ENCODE measurements at places on chromosomes 5 and 9.

GRCh38 chr5:87541033-87541432 is 128.3 kb upstream of the CCNH start:
- DNase-seq: no peak

DNA sequence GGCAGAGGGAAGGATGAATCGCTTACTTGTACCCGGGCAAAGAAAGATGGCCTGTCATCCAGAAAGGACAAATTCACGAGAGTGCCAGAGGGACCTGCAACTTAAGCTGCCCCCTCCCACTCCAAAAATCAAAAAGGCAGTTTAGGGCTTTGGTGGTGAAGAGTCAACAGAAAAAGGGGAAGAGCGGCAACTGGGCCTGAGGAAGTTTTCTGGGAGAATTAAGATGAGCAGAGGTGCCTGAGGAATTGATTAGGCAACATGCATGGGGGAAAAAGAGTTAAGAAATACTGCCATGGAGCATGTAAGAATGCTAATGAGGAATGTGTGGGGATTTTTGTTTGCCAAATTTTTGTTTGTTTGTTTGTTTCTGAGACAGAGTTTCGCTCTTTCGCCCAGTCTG is 1.8 kb upstream of the ACTL7B start:
- DNase-seq: peak; percentile 36

GRCh38 chr9:78023003-78023741 is 8.4 kb downstream of the GNAQ start:
- DNase-seq: peak; percentile 96

DNA sequence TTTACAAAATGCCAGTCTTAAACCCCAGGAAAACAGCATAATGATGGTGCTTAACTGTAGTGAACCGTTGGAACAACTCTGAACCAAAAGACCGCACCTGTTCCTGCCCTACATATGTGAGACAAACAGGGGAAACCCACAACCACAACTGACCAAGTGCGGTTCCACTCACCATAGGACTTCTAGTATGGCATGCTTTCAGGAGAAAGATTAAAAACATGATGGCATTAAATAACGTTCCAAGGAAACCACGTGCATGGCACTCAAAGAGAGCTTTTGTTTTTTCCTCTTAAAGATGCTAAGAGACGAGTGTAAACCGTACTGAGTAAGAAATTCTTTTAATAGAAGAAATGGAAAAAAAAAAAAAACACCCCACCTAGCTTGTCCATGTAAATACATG is 119.8 kb downstream of the SSBP2 start:
- no peak for DNase-seq

GRCh38 chr9:27548055-27548741 is 18.6 kb upstream of the MOB3B start:
- DNase-seq: peak; percentile 38

DNA sequence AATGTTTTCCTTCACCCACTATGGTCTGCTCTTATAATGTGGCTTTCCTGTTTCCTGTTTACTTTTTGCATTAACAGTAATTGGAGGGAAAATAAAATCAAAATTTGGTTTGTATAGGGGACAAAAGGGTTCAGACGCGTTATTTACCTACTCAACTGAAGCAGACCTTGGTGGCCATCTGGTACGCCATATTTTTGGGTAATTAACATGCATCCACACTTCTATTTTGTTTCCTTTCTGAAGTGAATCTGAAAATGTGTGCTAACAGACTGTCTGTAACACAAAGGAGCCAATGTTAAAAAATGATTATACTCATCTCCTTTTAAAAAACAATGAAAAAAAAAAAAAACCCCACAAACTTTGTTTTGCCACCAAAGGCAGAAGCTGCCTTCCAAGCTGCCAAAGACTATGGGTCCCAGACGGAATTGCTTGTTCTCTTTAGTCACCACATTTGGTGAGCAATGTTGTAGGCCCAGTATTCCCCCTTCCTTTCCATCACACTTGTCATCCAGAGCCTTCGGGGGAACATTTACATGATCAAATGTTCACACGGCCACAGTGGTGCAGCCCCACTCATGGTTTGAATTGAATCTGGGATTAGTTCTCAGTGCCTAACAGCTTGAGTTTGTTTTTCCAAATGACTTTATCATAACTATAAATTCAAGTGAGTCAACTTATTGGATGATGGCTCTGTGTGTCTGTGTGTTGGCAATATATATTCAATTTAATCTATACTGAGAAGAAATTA is 323.7 kb upstream of the CD180 start:
- no peak for DNase-seq

DNA sequence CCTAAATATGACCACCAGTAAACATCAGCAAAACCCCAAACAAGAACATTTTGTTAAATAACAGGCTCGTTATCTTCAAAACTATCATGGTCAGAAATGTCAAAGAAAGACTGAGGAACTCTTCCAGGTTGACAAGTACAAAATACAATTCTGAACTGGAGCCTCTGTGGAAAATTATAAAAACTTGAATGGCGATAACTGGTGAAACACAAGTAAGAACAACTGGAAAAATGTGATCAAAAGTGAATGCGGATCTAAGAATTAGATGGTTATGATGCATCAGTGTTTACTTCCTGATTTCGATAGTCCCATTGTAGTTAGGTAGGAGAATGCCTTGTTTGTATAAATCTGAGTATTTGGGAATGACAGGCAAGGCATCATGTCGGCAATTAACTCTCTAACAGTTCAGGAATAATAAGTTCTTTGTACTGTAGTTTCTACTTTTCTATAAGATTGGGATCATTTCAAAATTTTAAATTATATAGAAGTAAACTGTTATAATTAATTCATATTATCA is 740.2 kb upstream of the DMAC1 start:
- DNase-seq: no peak

- DNase-seq: no peak
These were observed 1.3 kb downstream of the FBXL7 start for GRCh38 chr5:15501091-15501791.

- no peak for DNase-seq
These were observed 100.6 kb downstream of the ZCCHC7 start for GRCh38 chr9:37220971-37221370.

- DNase-seq: peak; percentile 50
These were observed 80.1 kb downstream of the FBXW11 start for GRCh38 chr5:171926311-171926710.

DNA sequence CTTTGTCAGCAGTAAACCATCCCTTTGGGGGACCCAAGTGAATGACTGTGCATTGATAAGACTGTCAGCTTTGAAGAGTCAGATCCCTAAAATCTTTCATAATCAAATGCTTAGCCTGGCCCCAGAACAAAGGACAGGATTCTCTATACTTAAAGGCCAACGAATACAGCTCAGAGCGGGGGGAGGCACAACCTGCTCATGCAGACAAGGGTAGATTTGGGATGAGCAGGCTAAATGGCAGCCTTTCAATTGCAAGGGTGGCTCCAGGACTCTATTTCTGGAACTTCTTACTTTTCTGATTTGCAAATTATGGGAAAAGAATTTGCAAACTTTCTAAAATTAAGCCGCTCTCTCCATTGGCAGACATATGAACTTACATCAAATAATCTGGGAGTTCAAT is 66.4 kb downstream of the ELL2 start:
- DNase-seq: no peak

GRCh38 chr9:13896047-13896446 is 417.9 kb downstream of the NFIB start:
- no peak for DNase-seq

DNA sequence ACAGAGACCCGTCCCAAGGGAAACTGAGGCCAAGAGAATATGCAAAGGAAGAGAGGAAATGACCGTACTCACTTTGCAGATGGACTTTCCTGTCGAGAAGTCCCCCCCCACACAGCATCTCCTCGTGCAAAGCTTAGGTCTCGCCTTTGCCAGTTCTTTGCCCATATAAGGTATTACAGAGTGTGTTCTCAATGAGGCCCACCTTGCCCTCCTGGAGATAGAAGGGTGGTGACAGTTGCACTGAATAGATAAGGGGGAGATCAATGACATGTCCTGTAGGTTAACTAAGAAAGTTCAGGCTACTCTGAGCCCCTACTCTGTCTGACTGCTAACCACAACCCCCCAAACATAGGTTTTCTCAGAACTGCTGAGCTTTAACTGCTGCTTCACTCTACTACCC is 68.2 kb upstream of the SPTLC1 start:
- DNase-seq: no peak

DNA sequence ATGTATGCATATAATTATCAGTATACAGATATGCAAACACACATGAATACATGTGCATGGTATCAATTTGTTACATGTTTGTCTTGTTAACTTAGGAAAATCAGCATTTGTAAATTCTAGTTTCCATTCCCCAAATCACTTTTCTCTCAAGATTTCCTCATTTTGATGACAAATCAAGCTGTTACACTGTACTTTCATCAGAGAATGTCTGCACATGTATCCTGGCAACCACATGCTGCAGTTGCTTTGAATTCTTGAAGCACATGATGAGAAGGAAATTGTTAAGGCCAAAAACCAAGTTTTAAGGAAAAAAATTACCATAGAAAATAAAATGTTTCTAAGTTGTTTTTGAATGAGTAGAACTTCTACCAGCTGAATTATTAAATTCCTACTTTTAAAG is 1834.5 kb downstream of the EFNA5 start:
- DNase-seq: no peak

- no peak for DNase-seq
These were observed 88.4 kb upstream of the TNFSF8 start for GRCh38 chr9:115018547-115019435.

- DNase-seq: no peak
These were observed 7.2 kb upstream of the DDX41 start for GRCh38 chr5:177523711-177524538.

DNA sequence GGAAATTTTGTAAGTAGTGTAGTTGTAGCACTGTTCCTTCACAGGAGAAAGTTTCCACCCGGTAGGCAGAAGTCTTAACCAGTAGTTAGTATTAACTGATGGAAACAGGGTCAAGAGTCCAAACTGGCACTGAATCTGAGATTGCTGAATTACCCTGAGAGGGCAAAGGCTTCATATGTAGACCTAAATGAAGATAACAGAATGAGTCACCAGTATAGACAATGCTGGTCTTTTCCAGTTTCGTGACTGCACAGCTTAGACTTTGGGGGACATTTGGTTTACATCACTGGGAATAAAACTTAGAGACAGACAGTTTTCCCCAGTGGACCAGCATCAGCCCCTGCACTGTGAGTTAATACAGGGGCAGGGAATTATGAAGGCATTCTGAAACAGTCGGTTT is 60.5 kb downstream of the PCSK5 start:
- no peak for DNase-seq

GRCh38 chr5:119368238-119368630 is 12.4 kb downstream of the TNFAIP8 start:
- DNase-seq: no peak

- no peak for DNase-seq
These were observed 533 bp downstream of the DCANP1 start for GRCh38 chr5:135446615-135447014.

DNA sequence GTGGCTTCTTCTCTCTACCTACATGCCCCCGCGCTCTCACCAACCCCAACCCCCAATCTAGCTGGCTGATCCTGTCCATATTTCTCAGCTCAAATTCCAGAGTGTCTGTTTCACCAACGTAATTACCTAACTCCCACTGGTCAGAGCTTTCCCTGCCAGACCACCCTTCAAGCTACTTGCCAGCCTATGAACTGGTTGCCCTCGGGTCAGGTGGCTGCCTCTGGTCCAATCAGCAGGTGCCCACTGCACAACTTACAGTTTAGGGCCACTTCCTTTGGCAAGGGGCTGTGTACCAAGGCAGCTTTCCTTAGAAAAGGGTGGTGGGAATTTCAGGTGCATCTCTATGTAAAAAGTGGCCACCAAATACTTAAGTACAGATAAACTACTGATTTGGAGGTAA is 92.2 kb upstream of the SLC30A5 start:
- no peak for DNase-seq

GRCh38 chr5:179806250-179807048 is at the start of gene MGAT4B:
TSS of gene MGAT4B (minus strand) at chr5:179806866. CDS start at chr5:179806583, 283 bp downstream.
- DNase-seq: peak; percentile 88

GRCh38 chr5:87020099-87020934 is 247.4 kb upstream of the RASA1 start:
- peak; percentile 86 for DNase-seq

DNA sequence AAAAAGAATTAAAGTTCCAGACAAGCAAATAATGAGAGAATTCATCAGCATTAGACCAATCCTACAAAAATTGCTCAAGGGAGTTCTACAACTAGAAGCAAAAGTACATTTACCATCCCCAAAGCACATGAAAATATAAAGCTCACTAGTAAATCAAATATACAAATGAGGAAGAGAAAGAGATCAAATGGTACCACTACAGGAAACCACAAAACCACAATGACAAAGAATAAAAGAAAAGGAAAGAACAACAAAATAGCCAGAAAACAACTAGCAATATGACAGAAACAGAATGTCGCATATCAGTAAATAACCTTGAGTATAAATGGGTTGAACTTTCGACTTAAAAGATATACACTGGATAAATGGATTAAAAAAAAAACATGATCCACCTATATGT is 739.0 kb downstream of the DTWD2 start:
- no peak for DNase-seq

- no peak for DNase-seq
These were observed 26.3 kb downstream of the UBQLN1 start for GRCh38 chr9:83681490-83681889.

DNA sequence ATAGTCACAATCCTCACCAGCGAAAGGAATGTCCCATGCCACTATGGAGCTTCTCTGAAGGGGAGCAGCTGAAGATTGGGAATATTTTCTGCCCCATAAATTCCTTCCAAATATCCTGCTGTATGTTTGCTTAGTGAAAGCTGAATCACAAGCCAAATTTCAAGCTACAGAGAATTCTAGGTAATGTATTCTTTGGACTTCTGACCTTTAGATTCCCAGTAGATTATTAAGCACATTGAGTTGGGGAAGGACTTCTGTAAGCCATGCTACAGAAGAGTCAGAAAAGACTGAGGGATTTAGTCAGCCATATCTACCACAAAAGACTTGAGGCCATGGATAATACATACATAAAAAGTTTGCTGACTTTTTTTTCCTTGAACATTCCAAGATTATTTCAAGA is 1342.0 kb upstream of the NUDT12 start:
- no peak for DNase-seq

DNA sequence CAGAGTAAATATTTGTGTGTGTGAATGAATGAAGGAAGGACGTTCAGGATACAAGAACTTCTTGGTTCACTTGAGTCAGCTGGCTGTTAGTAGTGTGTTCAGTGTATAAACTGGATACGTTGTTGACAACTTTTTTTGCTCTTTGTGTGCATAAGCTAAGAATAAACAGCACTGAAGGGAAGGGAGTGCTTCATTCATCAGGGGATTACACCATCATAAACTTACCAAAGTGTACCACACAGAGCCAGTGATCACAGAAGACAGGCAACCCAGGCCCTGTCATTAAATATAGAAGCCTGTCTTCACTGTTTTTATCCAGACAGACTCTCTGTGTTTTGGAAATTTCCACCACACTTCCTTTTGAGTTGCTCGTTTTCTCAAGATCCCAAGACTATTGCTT is 55.5 kb upstream of the MEF2C start:
- no peak for DNase-seq

DNA sequence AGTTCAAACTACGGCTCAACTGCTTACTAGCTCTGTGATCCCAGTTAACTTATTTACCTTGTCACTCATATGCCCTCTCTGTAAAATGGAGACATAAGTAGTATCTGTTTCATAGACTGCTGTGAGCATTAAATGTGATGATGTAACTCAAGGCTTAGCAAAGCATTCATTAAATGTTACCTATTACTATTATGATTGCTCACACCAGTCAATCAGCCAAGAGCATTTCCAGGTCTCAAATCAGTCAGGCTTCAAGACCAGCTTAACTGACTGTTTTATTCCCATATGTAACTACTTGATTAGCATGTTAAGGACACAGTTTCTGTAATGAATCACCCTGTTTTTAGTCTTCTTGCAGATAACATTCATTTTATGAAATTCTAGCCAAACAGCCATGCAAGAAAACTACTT is 413.3 kb downstream of the MLLT3 start:
- DNase-seq: no peak

- no peak for DNase-seq
These were observed 37.7 kb downstream of the TNC start for GRCh38 chr9:115080242-115080641.
